Activated CD4-positive, alpha-beta memory T cell treated with anti-CD3 and anti-CD28 coated beads for 36 hours (primary cell): ENCODE measurements at places on chromosomes 6 and 20. TPM values are rescaled to one million over a fixed set of nuclear protein-coding genes. Genes with fewer than 3 reads are reported as not detected.

Gene FAM217A
- not detected for total RNA-seq

Gene TTK
- 37.2 TPM for total RNA-seq

Gene PCMTD2
- 32.8 TPM for total RNA-seq

Gene PDE7B
- 0.05 TPM for total RNA-seq
